ENCODE measurements at places on chromosomes 7 and 10. TPM values are rescaled to one million over a fixed set of nuclear protein-coding genes. Genes with fewer than 3 reads are reported as not detected.

Gene GATA3
- not detected for total RNA-seq

Gene FAM221A
- 2.6 TPM for total RNA-seq

- no peak for DNase-seq
Measured at GRCh38 chr7:11185179-11185815, 211.6 kb downstream of the PHF14 start.

- DNase-seq, result peak; percentile 89
Measured at GRCh38 chr10:48526011-48526821, 78.7 kb downstream of the ARHGAP22 start.

- DNase-seq, result no peak
Measured at GRCh38 chr10:131453721-131454634, 142.5 kb upstream of the TCERG1L start.

DNA sequence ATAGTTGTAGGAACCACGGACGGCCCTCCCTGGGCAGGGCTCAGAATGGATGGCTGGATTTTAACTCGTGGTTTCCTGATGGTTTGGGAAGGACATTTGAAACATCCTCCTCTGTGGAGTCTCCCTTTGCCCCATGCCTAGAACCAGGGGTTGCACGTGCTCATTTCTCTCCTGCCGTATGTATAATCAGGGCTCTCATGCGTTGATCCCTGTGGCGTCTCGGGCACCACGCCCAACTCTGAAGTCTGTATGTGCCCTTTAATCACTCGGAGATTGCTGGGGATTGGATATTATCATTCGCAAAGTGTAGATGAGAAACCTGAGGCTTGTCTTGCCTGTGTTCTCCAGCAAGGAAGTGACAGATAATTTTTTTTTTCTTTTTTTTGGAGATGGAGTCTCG lies 257.1 kb downstream of the CAMK1D start:
- no peak for DNase-seq

- no peak for DNase-seq
Measured at GRCh38 chr10:98030093-98030821, at the start of gene CRTAC1. TSS of gene CRTAC1 (minus strand) at chr10:98030621. CDS start at chr10:98030472, 149 bp downstream.

DNA sequence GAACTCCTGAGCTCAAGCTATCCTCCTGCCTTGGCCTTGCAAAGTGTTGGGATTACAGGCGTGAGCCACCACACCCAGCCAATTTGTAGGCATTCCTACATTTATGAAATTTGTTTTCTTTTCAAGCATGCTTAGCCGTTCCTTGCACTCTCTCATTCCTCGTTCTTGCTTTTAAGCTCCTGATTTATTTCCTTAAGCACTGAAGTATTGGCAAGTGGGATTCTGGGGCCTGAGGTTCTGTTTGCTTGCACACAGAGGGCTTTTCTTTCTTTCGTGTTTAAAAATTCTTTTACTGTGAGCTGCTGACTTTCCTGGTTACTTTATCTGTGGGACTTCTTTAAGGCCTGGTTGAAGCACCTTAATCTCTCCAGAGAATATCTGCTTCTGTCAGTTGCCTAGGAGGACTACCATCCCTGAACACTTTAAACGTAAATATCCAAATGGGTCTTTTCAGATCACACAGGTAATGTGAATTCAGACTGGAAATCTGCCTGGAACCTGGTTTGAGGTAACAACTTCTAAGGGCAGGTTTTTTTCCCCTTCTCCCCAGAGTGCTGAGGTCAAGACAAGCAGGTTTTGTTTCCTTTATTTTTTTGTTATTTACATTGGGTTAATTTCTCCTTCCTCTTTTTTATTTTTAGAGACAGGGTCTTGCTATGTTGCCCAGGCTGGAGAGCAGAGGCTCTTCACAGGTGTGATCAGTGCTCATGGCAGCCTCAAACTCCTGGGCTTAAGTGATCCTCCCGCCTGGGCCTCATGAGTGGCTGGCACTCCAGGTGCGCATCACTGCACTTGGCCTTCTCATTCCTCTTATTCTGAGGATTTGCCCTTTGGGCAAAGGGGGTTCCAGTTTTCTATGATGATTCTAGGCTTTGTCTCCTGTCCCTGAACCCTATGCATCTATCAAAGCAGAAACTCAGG lies 102.9 kb downstream of the PFKFB3 start:
- no peak for DNase-seq

GRCh38 chr10:128210215-128211063 lies 84.2 kb upstream of the MKI67 start:
- DNase-seq, result no peak

DNA sequence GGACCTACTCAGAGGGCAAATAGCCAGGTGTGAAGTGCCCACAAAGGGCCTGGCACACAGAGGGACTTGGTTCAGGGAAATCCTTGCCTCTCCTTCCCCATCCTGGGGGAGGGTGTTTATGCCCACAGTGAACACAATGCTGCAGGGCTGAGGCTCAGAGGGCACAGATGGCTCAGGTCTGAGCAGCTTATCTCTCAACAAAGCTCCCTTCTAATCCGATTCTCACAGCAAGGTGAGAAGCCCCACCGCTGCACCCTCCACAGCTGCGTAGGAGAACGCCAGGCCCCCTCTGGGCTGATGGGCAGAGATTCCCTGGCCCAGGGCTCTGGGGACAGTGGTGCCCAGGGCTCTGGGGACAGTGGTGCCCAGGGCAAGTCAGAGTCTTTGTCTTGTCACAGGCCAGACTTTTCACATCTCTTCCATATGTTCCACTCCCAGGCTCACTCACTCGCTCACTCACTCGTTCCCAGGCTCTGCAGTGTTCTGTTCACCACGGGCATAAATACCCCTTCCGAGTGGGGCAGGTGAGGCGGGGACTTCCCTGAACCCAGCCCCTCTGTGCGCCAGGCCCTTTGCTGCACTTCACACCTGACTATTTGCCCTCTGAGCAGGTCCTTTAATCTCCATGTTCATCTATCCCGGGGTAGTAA lies 8.7 kb upstream of the CDHR1 start:
- DNase-seq, result no peak
